ENCODE measurements at places on chromosomes 16 and 17.
A peak's percentile ranks its signal among the peaks of the same experiment; 100 is the strongest.

- DNase-seq: no peak
Measured at GRCh38 chr16:87210894-87211293, 106.3 kb downstream of the C16orf95 start.

DNA sequence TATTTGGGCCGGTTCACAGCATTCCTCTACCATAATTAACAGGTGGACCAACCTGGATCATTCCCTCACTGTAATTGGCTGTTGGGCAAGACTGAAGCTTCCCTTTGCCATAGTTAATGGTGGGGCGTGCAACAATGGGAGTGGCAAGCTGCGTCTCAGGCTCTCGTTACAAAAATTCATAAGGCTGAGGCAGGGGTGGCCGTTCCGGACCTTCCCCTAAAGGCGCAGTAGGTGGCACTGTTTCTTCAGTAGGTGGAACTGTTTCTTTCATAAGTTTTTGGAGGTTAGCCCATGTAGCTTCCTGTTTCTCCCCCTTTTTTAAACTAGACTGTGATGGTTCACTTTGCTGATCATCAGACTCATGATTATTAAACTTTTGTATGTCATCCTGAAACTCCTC lies 17.0 kb upstream of the TMC5 start:
- peak; percentile 16 for DNase-seq

DNA sequence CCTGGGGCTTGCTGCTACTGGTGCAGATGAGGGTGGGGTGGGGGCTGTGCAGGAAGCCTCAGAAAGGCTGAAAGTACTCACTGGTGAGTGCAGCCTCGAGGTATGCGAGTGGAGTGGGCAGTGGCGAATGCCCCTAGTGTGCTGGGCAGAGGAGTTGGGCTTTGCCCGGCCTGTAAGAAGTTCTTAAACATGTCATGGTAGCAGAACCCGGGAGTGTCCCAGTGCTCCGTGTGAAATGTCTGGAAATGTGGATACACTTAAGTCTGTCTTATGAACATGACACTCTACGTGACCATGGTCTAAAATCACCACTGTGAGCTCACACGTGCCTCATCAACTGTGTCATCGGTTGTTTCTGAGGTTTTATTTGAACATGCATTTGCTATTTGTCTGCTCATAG lies 1.7 kb downstream of the SMTNL2 start:
- no peak for DNase-seq

GRCh38 chr17:80029258-80029974 lies 6.3 kb downstream of the TBC1D16 start:
- no peak for DNase-seq

GRCh38 chr17:6701719-6702118 lies 11.4 kb downstream of the SLC13A5 start:
- DNase-seq: no peak

- DNase-seq: no peak
Measured at GRCh38 chr17:10052106-10052813, 146.1 kb downstream of the GAS7 start.

GRCh38 chr16:48049847-48050246 lies 105.9 kb downstream of the ABCC12 start:
- no peak for DNase-seq
